AG09319 (cell line): ENCODE measurements at places on chromosomes 2 and 18.

DNA sequence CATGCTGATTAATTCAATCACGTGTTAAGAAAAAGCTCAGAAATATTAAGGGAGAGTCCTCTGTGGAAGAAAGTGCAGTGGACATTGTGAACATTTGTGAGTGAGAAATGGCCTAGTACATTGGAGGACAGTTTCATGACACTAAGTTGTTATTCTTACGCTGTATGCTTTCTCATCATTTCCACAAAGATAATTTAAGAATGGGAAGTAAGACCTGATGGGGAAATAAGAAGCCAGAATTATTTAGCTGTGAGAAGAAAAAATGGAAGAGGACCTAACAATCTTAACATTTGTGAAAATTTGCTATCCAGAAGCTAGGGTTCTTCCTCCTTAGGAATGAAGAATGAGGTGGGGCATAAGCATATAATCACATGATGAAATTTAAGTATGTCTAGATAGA, 15.2 kb upstream of the RAPH1 start:
- no peak for DNase-seq

DNA sequence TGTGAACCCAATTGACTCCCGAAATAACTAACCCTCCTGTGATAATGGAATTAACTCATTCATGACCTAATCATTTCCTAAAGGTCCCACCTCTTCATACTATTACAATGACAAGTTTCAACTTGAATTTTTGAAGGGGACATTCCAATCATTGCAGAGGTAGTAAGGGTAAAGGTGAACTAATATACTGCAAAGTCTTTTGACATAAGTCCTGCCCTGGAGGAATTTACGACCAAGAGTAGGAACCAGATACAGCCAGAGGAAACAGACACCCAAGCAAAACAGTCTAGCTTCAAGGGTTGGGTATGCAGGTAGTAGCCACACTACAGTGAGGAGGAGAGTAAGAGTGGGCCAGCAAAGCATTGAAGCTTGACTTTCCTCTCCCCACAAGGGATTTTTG, 1.2 kb upstream of the SRBD1 start:
- no peak for DNase-seq

GRCh38 chr2:196170213-196170605, 1.2 kb downstream of the STK17B start:
- no peak for DNase-seq

GRCh38 chr2:172839446-172839845, 103.8 kb downstream of the RAPGEF4 start:
- DNase-seq: no peak

GRCh38 chr18:44356566-44357157, 324.0 kb upstream of the SETBP1 start:
- DNase-seq: no peak

DNA sequence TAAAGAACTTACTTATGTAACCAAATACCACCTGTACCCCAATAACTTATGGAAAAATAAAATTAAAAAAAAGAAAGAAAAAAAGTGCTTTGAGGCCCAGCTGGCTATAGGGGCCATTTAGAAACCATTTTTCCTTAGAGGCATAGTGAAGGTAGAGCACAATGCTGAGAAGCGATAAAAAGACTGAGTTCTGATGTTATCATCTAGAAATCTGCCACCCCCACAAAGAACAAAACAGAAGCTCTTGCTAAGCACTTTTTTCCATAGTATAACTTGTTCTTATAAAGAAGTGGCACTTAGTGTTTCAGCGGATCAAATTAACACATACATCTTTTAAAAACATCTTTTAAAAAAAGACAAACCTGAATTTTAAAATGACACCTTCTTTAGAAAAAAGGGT, 51.4 kb downstream of the ICOS start:
- DNase-seq: no peak

- DNase-seq: no peak
Observed at GRCh38 chr18:74804677-74805076, 207.0 kb downstream of the ZNF407 start.

DNA sequence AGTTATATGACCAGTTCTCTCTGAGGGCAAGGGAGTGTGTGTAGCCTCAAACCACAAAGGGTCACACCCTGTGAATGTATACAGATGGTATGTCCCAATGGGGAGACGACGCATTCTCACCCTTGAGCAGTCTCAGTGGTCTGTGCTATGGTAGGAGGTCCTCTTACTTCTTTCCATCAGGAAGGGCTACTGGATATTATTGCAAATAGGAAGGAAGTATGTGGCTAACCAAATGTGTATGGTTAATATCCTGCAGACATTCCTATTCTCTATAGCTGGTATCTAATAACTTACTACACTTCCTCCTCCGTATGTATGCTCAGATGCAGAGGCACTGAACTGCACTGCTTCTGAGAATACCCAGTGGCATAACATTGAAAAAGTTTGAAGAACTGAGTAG, 306.7 kb upstream of the CCDC68 start:
- DNase-seq: no peak

DNA sequence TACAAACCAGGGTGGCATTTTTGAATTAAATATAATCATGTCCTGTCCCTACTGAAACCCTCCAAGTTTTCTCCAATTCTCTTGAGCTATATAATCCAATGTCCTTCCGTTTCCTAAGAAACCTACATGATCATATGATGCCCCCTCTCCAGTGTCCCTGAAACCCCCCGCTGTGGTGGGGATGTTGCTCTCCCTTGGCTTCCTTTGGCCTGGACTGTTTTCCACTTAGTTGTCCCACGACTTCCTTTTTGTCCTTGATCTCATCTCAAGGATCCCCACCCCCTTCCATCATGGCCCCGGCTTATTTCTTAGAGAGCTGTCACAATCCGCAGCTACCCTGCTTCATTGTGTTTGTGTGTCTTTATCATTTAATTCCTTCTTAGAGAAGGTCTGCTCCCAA, 43.8 kb downstream of the TMEM18 start:
- no peak for DNase-seq

DNA sequence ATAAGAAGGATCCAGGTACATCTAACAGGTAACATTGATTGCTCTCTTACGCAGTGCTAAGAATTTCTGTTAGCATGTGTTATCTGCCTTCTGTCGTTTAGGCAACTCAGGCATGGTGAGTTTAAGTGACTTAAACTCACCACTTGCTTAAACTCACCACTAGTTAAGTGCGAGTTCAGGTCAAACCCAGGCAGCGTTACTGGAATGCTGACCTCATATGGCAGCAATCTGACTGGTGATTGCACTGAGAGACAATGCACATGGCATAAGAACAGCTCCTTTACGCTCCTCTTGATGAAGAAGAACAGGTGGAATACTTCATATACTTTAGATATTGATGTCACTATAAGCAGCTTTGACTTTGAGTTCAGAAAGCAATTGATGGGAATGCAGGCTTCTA, 954.1 kb downstream of the SOCS6 start:
- no peak for DNase-seq

- DNase-seq: no peak
Observed at GRCh38 chr2:201452058-201452921, 750 bp downstream of the STRADB start.

DNA sequence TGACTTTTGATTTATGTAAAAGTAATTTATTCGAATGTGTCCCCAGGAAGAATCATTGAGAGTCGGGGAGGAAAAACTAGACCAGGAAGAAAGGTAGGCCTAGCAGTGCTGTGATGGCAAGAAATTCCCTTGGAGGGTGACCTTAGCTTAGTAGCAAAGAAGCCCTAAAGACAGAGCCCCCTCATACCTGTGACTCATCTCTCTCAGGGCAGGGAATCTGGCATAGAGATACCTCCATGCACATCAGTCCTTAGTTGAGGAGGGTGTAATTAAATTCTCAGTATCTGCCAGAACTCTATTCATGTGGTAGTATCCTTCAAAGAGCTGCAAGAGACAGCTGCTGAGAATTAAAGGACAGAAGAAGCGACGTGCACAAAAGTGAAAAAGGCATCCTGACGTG, 360.3 kb downstream of the FBXO15 start:
- DNase-seq: no peak

DNA sequence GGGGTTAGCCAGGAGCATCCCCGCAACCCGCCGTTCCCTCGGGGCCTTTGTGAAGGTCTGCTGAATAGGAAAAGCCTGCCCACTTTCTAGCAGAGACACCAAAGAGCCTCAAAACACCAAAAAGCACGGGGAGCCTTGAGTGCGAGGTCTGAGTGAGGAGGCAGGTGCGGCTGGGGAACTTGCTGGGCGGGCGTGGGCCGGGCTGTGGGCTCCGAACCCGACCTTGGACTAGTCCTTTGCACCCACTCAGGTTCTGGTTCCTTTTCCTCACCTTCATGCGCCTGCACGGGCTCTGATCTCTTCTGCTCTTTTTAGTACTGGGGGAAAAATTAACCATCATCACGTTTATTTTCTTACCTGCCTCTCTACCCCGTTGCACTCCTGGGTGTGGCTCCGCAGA, 19.9 kb downstream of the APCDD1 start:
- no peak for DNase-seq

DNA sequence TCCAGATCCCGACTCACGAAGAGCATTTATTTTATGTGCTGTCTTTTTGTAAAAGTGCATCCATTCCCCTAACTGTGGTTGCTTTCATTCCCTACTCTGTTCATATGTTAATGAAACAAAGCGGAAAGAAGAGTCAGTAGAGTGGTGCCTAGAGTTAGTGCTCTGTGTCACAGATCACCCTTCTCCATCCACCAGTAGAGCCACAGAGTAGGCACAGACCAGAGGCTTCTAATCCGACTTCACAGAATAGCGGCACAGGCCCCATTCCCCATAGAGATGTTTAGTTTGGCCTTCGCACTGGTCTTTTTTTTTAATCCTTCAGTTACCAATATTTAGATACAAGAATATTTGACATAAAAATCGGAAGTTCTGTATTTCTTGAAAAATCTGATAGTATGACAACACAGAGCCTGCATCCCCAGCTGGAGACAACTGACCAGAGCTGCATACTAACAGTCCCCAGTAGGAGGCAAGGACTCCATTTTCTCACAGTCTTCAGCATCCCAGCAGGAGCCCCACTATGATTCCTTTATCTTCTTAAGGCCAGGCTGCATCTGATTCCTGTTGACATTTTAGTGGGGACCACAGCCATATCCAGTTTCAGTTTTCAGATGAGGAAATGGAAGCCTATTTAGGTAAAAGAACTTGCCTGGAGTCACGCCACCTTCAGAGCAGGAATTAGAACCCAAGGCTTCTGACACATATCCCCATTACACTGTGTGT, 7.0 kb downstream of the G6PC2 start:
- no peak for DNase-seq

DNA sequence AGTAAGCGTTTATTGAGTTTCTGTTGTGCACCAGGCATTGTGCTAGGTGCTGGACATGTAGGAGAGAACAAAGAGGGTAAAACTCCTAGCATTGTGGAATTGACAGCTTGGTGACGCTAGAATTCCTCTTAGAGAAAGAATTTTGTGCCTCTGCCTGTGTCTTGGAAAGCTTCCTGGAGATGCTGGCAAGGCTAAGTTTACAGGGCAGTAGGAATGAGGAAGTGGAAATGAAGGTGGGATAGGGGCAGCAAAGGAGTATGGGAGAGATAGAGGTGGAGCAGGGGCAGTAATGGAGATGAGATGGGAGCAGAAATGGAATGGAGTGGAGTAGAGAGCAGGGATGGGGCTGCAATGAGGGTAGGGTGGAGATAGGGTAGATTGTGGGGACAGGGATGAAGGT, 29.8 kb downstream of the GPR39 start:
- DNase-seq: no peak

DNA sequence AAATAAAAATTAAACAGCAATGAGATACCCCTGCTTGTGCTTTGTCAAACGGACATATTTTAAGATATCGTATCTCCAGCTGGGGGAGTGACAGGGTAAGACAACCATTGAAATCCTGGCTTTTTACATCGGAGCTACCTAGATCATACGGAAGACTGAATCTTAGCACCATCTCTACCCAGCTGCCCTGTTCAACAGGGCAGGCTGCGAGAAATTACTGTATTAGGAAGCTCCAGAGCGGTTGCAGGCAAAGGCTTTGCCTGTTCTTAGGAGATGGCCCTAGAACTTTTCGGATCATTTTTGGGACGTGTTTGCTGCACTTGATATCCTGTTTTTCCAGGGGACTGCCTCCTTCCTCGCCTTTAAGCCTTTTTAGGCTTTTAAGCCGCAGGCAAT, 2.0 kb upstream of the PRKCE start:
- no peak for DNase-seq

DNA sequence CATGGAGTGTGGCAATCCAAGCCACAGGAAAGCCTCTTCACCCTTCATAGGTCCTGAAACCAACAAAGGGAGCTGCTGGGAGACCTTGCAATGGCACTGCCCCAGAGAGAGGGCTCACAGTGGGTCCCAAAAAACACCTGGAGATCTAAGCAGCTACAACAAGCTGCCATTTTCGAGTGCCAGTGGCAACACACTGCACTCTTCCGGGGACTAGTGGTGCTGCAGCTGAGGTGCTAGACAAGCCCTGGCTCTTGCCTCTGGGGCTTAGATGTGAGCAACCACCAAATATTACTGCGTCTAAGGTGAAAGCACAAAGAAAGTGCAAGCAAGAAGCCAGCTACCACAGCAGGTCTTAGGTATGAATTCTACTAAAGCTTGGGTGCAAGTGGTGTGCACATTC, 192.9 kb downstream of the NOL4 start:
- DNase-seq: no peak

GRCh38 chr18:38297910-38298309, 732.3 kb upstream of the CELF4 start:
- no peak for DNase-seq

DNA sequence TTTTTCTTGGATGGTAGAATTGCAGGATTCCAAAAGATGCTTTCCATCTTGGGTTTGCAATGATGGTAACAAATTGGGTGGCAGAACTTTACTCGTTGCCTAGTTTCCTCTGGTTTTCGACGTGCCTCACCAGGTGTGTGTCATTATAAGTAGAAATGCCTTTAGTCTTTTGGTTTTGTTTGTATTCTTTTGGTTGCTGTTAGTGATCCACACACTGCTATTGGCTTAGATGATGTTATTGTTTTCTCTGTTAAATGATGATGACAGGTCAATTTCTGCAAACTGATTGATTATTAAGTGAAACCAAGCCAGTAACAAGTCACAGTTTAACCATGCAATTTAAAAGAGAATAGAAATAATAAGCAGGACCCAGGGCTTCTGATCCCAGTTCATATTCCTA, 6.1 kb upstream of the LAMA3 start:
- no peak for DNase-seq

DNA sequence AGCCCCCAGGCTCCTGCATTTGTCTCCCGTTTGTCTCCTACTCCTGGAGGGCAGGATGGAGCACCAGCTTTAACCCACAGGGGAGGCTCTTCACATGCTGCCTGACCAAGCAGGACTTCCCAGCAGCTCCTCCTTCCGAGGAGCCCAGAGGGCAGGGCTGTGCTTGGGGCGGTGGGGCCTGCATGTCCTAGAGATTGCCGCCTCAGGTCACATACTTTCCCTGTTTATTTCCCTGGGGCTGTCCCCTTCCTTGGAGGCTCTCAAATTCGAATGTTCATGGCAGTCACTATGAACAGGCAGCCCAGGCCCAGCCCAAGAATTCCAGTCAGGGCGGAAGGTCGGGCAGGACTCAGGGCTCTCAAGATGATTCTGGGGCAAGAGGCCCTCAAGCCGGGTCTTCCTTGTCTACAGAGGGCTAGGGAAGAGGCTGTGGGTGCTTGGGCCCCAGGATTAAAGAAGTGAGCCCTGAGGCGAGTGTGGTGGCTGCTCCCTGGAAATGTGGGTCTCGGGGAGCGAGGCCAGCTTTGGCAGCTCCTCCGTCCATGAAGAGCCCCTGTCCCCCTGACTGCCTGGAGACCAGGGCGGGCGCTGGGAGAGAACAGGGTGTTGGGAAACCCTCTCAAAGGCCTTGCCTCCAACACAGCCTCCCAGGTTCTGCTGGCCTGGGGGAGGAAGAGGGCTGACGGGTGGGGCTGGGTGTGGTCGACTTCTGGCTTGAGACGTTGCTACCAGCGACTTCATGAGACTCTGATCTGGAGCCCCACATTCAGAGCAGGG, 48.9 kb upstream of the HPCAL1 start:
- no peak for DNase-seq
